HS-27A (cell line): ENCODE measurements at places on chromosomes 3 and 15.

- no peak for DNase-seq
These were observed 885 bp downstream of the EFCC1 start for GRCh38 chr3:129001806-129002572.

DNA sequence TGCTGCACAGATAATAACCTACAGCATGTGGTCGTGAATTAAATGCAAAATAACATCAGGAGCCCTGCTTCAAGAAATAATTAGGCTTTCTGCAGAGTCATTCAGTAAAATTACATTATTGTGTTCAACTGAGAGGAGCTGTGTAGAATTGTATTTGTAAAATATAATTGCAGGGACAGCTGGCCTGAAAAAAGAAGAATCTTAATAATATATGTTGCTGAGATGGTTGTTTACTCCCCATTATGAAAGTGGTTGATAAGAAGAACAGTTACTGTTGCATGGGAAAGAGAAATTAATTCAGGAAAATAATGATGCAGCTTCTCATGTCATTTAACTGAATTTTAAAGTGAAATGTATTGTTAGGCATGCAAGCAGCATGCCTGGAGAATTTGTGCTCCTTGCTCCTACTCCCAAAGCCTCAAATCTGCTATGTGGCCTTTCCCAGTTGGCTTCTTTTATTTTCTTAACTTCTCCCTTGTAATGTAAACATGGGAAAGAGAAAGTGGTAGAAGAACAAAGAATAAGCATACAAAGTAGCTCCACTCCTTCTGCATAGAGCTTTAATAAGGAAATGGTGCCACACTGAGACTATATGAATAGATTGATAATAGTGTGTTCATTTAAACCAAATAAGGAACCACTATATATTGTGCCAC, 100.1 kb downstream of the VGLL3 start:
- DNase-seq: no peak

- DNase-seq: no peak
These were observed 4.7 kb downstream of the NUP210 start for GRCh38 chr3:13415236-13415986.

GRCh38 chr3:109985943-109986555, 648.7 kb upstream of the DPPA4 start:
- no peak for DNase-seq

GRCh38 chr3:129313665-129314385, 35.2 kb downstream of the HMCES start:
- no peak for DNase-seq

- no peak for DNase-seq
These were observed 108.9 kb upstream of the TRIM42 start for GRCh38 chr3:140568842-140569520.

DNA sequence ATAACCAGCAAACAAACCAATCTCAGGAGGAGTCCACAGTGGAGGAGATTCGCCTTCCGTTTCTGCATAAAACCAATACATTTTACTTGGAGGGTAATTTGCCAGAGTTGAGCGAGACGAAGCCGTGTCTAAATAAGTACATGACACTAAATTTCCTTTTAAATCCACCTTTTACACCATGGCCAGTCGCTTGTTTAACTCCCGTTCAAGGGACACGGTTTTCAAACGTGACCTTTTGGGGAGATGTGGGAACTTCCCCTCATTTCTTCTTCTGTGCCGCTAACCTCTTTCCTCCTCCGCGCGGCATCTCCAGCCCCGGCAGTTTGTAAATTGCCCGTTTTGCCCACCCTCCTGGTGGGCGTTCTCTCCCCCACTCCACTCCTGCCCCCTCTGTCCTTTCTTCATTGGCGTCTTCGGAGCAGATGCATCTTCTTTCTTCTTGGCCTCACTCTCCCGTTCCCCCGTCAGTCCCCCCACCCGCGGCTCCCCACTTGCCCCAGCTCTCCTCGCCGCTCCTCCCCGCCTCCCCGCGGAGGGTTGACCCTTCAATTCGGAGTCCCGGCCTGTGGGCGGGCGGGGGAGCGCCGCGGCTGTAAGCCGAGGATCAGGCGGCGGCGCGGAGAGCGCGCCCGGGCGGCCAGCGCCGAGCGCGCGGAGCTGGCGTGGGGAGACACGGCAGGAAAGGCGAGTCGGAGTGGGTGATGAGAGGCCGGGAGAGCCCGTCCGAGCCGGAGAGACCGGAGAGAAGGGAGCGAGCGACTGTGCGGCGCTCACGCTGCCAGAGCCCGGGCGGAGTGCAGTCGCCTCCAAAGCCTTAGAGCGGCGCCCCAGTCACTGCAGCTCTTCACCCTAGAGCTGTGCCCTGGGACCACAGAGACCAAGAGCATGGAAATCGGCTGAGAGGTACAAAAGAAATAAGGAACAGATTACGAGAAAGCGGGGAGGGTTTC, at the start of gene NLGN1:
Gene NLGN1 (plus strand): TSS at position 584 of the 950 bp plus-strand sequence.
- no peak for DNase-seq

- DNase-seq: no peak
These were observed 63.7 kb downstream of the DPPA2 start for GRCh38 chr3:109252641-109253040.

- no peak for DNase-seq
These were observed 157.8 kb upstream of the SNTN start for GRCh38 chr3:63494646-63495045.

GRCh38 chr3:105448338-105448982, 81.8 kb downstream of the ALCAM start:
- no peak for DNase-seq

DNA sequence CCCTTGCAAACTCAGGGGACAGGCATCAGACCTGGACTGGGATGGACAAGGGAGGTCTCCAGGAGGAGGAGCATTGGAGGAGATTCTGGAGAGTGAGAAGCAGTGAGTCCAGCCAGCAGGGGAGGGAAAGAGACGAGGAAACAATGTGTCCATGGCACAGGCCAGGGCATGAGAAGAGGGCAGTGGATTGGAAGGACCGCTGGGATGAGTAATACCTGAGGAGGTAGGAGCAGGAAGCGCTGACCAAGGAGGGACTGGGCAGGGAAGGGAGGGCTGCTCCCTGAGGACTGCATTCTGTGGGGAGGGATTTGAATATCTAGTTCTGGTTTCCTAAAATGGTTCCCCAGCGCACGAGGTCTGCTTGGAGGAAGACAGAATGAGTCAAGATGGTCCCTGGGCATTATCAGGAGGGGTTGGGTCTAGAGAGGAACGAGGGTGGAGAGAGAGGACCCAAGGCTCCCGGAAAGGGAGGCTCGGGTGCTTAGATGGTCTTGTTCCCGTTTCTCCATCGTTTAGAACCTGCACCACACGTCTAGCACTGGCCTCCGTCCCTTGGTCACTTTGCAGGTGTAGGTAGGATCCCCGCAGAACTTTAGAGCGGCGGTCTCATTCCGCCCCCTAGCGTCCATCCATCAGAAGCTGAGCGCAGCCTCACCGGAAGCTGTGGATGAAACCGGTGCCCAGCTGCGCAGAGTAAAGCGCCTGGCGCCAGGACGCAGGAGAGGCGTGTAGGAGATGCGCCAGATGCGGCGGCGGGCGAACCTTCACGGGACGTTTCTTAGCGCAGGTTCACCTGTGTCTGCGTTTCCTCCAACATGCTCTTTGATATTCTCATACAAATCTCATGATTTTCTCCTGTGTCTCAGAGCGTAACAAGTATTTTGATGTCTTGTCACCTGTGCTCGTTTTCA, 190.7 kb upstream of the NDN start:
- DNase-seq: no peak
